ENCODE measurements at places on chromosomes 7 and 10.

GRCh38 chr7:12861070-12861469, 173.6 kb downstream of the ARL4A start:
- DNase-seq = no peak

DNA sequence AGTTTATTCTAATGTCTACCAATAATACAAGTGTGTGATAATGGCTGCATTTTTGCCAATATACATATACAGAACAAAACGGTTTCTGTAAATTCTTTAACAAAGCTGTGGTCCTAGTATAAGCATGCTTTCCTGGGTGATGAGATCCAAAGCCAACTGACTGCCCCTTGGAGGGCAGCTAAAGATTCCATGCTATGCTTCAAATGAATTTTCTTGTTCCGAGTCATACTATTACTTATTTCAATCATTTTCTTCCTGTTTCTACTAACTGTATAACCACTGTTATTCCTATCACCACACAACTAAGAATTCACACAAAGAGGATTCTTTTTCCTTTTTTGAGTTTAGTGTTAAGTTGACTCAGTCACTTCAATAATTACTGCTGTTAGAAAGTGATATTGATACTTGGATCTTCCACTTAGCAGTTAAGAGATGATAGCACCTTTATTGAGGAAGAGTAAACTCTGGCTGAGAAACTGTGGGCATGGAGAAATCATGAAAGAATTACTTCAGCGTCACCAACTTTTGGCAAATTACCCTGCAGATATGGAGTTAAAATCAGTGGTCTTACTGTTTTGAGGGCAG, 197.5 kb downstream of the ARL4A start:
- no peak for DNase-seq

- no peak for DNase-seq
Observed at GRCh38 chr10:99045671-99046070, 190.0 kb downstream of the HPSE2 start.

DNA sequence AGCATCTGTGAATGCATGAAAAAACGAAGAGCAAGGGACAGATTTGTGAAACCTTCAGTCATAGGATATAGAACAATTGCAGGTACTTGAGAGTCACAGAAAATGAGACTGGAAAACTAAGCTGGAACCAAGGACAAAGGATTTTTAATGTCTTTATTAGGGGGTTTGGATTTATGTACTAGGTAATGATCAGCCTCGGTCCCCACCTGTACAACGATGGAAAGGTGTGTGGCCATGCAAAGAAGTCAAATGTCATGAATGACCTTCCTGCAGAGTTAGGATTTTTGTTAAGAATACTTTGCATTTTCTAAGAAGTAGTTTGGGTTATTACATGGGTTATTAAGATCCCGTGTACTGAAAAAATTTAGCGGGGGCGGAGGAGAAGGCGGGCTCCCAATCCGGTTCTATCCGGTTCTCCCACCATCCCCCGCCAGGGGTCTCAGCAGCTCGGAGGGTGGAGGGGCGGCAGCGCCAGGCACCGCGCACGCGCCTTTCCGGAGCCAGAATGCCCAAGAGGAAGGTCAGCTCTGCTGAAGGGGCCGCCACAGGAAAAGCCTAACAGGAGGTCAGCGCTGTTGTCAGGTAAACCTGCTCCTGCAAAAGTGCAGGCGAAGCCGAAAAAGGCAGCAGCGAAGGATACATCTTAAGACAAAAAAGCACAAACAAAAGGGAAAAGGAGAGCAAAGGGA, 327.5 kb upstream of the PLXDC2 start:
- DNase-seq = peak; percentile 36
